ENCODE measurements at places on chromosomes 7 and 10.

DNA sequence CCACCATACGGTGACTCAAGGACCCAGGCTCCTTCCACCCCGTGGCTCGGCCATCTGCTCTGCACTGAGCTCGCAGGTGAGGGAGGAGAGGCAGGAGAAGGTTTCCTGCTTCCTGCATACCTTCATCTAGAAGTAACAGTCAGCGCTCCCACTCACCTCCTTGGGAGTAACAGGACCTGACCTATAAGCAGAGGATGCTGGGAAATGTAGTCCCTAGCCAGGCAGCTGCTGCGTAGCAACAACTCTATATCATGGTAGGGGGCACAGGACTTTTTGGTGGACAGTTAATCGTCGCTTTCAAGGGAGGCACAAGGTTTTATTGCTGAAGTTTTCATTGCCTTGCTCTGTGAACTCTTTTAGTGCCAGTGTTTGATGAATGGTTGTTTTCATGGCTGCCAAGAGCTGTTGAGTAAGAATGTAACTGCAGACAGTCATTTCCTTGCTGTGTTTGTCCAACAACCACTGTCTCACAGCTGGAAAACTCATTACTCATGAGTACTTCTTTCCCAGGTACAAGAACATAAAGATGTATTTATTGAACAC, 10.2 kb upstream of the ZFYVE27 start:
- DNase-seq = no peak

DNA sequence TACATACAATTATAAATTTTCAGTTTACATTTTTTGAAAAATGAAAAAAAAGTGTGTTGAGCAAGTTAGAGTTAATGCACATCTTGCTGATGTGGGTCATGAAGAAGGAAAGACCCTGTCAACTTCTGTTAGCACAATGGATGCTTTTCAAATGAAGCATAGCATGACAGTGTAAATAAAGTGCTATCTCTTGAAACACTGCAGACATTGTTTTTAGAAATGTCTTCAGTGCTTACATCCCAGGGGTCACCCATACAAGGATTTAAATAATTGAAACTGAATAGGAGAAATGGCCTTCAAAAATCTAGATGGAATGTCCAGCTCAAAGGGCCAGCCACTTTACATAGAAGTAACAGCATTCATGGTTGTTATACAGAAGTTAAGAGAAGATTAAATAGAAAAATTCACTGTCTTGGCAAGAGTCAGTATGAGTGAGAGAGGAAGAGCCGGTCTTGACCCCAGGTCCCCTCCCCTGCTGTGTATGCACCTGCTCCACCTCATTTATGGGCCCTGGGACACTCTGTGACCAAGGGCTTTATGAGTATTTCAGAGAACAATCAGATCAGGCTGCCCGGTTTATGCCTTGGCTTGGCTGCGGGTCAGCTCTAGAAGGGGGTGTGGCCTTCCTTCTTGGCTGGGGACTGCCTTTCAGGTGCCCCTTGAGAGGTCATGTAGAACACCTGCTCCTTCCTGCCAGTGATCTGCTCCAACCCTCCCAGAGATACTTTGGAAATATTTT, 237.7 kb upstream of the TMEM72 start:
- no peak for DNase-seq

DNA sequence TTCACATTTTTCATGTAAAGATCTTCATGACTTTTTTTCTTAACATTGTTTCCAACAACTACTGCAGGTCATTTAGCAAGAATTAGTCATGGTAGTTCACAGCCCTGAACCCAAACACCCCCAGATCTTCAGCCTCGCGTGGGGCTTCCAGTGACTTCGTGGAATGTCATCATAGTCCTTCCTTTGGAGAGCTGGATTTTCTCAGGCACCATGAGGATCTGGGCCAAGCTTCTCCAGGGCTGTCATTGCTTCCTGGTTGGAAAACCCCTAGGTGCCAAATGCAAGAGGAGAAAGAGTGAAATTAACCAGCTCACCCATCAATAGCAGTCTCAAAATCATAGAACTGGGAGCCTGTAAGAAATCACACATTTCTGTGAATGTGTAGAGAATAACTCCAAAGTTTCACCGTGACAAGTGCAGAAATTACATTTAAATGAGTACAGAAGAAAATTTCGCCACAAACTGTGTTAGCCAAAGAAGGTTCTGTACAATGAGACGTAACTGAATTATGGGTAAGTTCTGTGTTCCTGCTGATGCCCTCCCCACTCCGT, 175.4 kb downstream of the CELF2 start:
- no peak for DNase-seq

GRCh38 chr10:66586897-66587679, 338.7 kb upstream of the LRRTM3 start:
- no peak for DNase-seq

GRCh38 chr10:52011118-52011517, 303.0 kb upstream of the DKK1 start:
- no peak for DNase-seq

DNA sequence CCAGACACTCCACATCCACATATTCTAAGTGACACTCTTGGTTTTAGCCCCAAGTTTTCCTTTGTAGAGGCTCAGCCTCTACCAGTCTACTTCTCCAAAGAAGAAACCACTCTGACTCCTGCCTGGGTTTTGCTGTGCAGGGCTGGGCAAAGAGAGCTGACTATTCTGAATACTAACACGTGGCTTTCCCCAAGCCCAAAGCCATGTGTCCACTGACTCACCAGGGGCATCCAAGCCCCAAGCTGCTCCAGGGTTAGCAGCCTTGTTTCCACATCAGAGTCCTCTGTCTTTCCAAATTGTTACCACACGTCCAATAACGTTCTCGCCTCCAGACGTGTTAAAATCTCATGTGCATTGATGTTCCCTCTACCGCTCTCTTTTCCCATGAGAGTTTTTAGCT, 8.7 kb downstream of the GALNTL5 start:
- DNase-seq = no peak

GRCh38 chr10:127983344-127984100, 76.6 kb downstream of the PTPRE start:
- DNase-seq = no peak

- DNase-seq = no peak
These were observed 274.6 kb downstream of the PARD3 start for GRCh38 chr10:34540492-34540891.

DNA sequence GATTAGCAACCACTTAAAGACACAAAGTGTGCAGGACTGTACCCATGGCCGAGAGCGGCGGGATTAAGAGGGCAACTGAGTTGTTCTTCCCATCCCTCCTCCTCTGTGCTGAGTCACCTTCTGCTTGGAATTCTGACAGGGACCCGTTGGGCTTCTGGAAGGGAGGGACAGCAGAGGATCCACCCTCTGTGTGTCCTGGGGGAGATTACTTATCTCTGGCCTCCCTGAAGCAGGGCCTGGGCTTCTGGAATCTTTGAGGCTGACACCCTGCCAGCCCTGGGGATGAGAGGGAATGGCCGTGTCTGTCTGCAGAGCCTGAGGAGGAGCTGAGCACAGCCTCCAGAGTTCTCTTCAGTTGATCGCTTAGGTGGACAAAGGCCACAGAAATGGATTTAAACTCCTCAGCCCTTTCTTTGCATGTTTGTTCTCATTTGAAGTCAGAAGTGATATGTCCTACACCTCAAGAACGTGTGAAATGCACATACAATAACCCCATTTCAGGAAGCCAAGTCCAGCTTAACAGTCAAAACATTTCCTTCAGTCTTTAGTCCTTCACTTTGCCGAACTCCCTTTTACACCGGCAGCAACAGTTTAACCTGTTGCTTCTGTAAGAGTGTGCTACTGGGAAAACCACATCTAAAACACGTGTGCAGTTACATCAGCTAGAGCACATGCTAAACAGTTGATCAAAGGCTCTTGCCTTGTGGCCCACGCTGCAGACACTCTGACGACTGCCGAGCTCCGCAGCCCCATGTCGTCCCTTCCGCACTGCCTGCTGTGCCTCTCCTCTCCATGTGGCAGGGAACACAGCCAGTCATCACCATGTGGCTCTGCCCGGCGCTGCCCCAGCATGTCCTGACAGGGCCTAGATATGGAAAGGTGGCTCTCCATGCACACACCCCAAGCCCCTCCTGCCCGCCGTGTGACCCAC, 55.7 kb downstream of the IKZF1 start:
- DNase-seq = no peak

DNA sequence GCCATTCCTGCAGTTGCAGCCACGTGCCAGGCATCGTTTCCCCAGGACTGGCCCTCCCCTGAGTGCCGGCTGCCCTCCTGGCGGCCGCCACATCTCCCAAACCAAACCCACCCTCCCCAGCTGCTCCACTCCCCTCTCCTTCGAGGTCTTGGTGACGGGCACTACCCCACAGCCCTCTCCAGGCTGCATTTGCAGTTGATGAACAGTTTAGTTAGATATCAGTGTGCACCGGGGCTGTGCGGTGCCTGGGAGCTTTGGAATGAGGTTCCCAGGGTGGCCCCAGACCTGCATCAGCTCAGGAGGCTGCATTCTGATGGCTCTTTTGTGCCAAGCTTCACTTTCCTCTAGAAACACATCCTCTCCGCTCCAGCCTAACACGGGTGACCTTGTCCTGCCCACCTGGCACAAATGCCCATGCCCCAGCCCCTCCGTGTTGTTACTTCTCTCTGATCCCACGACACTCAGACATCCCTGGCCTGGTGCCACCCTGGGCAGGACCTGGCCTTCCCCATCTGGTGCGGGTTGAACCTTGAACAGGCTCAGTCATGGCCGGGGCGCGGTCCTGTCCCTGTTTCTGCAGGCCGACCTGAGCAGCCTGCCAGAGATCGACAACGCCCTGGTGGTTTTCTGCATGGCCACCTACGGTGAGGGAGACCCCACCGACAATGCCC, 14.5 kb downstream of the TMEM120A start:
- no peak for DNase-seq
